NCI-H460 (cell line): ENCODE measurements at places on chromosomes 13 and 19. TPM values are rescaled to one million over a fixed set of nuclear protein-coding genes. Genes with fewer than 3 reads are reported as not detected.

Gene C1QTNF9
- total RNA-seq, result not detected in 2 replicates

Gene ZFP28
- 4.2 and 6.0 TPM in 2 replicates for total RNA-seq

Gene SPC24
- 13.9 and 17.1 TPM in 2 replicates for total RNA-seq

DNA sequence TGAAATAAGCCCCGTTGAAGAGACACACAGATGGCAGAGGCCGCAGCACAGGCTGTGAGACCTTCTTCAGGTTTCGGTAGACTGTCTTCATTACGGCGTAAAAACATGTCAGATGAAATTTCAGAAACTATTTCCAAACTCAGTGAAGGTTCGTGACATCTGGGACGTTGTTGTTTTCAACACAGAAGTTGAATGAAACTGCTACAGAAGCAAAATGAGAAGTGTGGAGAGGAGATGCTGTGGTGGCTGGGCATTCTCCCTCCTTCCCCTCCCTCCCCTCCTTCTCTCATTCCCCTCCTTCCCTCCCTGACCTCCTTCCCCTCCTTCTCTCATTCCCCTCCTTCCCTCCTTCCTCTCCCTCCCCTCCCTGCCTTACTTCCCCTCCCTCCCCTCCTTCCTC, 113.6 kb downstream of the ATP11A start:
- DNase-seq, result no peak

DNA sequence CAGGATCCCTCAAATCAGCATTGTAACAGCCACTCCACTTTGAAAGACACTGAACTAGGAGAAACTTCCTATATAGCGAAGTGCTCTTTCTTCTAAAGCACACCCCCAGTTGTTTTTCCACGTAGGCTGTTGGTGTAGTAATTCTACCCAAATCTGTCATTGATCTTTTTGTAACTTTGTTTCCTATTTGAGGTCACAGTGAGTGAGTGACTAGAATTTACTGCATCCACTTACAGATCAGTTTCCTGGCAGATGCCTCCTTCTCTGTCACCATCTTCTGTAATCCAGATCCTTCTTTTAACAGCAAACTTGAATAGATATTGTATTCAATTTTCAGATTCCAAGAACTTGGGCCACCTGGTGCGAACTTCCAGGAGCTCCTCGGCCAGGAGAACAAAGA, 15.3 kb downstream of the ZAR1L start:
- DNase-seq, result no peak

- no peak for DNase-seq
Observed at GRCh38 chr13:24215732-24216131, 55.2 kb downstream of the SPATA13 start.
